ENCODE measurements at places on chromosomes 5 and 9. TPM values are rescaled to one million over a fixed set of nuclear protein-coding genes. Genes with fewer than 3 reads are reported as not detected.

CD72 gene
- 1.0 TPM for total RNA-seq

SPATA9 gene
- total RNA-seq: 0.51 TPM

FLT4 gene
- total RNA-seq: 0.17 TPM

CDX1 gene
- total RNA-seq: 0.33 TPM

KIF3A gene
- 10.5 TPM for total RNA-seq

CDKN2B-AS1 gene
- 7.6 TPM for total RNA-seq

ELL2 gene
- 121 TPM for total RNA-seq

PCDHGA4 gene
- 7.6 TPM for total RNA-seq

GTF2H2 gene
- total RNA-seq: 13.1 TPM

HMMR gene
- total RNA-seq: 1.3 TPM

GOLPH3 gene
- 71.7 TPM for total RNA-seq

MEGF10 gene
- total RNA-seq: under 0.01 TPM

MACROH2A1 gene
- 191 TPM for total RNA-seq

COMMD10 gene
- total RNA-seq: 35.8 TPM

PTPN3 gene
- total RNA-seq: 2.3 TPM

LCN15 gene
- not detected for total RNA-seq

DND1 gene
- under 0.01 TPM for total RNA-seq

PHF2 gene
- total RNA-seq: 13.4 TPM

SLC36A2 gene
- not detected for total RNA-seq

GAS1 gene
- 7.4 TPM for total RNA-seq

ARSK gene
- total RNA-seq: 10.0 TPM

LRRTM2 gene
- 1.3 TPM for total RNA-seq

ENTPD2 gene
- under 0.01 TPM for total RNA-seq

PFN3 gene
- total RNA-seq: not detected

PHYHD1 gene
- 20.0 TPM for total RNA-seq

EIF4E1B gene
- total RNA-seq: not detected

TMEM171 gene
- under 0.01 TPM for total RNA-seq

HTR1A gene
- not detected for total RNA-seq

IL3 gene
- not detected for total RNA-seq

FGF1 gene
- total RNA-seq: 0.77 TPM

TRPM6 gene
- under 0.01 TPM for total RNA-seq

MAMDC2 gene
- 5.4 TPM for total RNA-seq

Measured in fibroblast of lung (primary cell).